Stimulated activated CD4-positive, alpha-beta T cell treated with anti-CD3 and anti-CD28 coated beads, TNF-alpha, amount 100 ng/mL, for 24 hours (primary cell): ENCODE measurements at places on chromosomes 13 and 19.

GRCh38 chr19:7492558-7492957, 3.7 kb upstream of the PEX11G start:
- no peak for DNase-seq

GRCh38 chr13:37927561-37927960, 58.0 kb upstream of the TRPC4 start:
- no peak for DNase-seq

DNA sequence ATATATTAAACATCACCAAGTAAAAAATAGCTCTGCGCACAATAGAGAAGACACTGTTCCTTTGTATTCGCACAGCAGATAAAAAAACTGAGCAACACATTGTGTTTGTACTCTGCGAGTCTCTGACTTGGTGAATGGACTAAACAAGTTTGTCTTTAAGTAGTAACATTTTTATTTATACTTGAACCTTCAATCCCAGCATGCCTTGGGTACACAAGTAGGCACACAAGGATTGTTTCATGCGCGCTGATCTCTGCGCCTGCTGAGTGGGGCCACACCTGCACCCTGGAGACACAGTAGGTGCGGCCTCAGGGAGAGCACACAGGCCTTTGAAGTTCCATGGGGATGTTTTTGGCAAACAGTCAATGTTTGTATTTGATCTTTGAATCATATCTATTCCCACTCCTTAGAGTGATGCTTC, 318.9 kb downstream of the MYO16 start:
- DNase-seq = no peak

GRCh38 chr13:30499338-30499737, 33.6 kb upstream of the HMGB1 start:
- no peak for DNase-seq

- no peak for DNase-seq
Measured at GRCh38 chr13:98710521-98710920, 42.0 kb downstream of the SLC15A1 start.

GRCh38 chr19:778910-779653, 18.2 kb upstream of the PTBP1 start:
- no peak for DNase-seq

DNA sequence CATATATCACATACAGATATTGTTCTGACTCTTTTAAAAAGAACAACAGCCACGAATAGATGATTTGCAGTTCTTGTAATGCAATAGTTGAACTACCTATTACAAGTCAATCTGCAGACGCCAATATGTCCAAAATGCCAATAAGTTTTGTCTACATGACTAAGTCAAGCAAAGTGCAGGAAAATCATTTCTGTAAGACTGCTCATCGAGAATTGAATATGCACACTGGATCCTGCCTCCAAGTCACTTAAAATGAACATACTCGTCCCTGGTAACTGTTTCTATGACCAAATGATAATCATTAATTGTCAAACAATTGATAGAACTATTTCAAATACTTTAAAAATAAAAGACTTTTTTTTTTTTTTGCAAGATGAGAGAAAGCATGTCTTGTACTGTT, 375.6 kb downstream of the ITGBL1 start:
- no peak for DNase-seq

- no peak for DNase-seq
Measured at GRCh38 chr13:110347088-110347487, 40.0 kb downstream of the COL4A2 start.

DNA sequence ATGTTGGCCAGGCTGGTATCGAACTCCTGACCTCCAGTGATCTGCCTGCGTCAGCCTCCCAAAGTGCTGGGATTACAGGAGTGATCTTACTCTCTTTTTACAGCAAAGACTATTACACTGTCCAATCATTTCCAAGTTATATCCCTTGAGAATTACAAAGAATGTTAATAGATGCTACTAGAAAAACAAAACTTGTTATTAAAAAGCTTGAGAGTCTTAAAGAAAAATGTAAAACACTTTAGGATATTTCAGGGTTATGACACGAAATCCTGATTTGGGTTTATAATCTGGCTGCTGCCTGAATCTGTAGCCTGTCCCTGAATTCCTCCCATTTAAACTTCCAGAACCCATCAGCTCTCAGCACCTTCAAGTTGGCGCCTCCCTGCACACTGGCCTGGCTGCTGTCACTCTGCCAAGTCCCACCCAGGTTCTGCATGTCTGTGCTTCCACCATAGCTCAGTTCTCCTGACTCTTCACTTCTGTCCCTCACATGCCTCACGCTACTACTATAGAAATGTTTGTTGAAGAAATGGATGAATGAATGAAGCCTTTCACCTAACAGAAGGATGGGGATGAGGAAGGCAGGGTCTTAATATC, 55.8 kb upstream of the RFXAP start:
- DNase-seq = no peak

DNA sequence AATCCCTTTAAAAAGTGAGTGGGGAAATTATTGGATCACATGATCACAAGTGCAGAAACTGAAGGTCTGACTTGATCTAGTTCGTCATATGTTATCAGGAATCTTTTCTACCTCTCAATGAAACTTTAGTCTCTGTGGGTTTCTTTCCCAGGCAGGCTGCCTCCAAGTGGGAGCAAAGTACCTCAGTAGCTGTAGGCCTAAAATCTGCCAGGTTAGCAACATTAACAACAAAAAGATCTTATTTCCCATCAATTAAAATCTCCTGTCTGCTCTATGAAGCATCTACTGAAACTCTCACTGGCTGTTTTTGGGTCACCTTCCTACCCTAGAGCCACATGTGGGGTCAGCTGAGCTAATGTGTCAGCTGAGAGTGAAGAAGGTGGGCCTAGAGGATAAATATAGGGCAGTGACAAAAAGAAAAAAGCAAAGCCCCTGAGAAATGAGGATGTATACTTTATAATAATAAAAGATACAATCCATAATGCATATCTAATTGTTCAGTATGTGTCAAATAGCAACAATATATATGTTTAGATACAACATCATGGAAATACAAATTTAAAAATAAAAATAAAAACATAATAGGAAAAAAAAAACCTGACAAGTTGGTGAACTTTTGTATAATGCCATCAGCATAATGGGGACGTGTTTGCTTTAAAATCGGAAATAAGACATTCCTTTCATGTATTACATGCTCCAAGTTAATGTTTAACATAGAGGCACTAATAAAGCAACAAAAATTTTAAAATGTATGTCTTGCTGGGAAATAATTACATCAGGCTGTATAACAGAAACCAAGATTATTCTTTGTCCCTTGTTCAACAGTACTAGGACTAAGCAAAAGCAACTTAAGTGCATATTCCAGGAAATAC, 141.1 kb downstream of the GPC5 start:
- DNase-seq = no peak

- no peak for DNase-seq
Measured at GRCh38 chr13:101115762-101116171, 300.5 kb downstream of the NALCN start.

DNA sequence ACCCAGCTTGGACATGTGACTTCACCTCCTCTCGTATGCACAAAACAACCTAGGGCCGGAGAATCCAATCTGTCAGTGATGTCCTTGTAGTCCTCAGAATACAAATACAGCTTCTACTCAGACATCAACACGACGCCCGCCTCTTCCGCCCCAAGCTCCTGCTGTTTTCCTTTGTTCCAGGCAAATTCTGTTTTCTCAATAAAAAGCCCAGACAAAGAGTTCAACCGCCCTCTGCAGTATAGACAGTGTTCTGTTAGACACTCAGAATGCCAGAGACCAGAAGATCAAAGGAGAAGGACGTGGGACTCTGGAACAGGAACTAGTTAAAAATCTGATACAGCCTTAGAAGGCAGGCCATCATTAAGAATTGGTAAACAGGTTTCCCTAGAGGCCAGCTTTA, 42.0 kb upstream of the GGACT start:
- DNase-seq = no peak

DNA sequence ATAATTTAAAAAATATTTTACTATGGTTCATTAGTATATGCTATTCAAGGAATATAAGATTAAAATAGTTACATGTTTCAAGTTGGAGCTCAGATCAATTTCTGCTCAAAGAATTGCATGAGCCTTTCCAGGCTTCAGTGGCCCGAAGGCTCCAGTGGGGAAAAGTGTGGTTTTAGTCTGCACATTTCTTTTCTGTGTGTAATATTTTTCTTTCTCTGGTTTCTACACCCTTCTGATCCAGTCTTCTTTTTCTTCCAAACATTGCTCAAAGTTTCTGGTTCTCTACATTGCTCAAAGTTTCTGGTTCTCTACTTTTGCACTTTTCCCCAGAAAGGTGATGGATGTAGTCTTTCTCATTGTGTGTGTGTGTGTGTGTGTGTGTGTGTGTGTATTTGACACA, 64.7 kb upstream of the OXGR1 start:
- DNase-seq = no peak

- peak; percentile 63 for DNase-seq
Measured at GRCh38 chr19:47813304-47813994, 8.3 kb upstream of the CRX start.

DNA sequence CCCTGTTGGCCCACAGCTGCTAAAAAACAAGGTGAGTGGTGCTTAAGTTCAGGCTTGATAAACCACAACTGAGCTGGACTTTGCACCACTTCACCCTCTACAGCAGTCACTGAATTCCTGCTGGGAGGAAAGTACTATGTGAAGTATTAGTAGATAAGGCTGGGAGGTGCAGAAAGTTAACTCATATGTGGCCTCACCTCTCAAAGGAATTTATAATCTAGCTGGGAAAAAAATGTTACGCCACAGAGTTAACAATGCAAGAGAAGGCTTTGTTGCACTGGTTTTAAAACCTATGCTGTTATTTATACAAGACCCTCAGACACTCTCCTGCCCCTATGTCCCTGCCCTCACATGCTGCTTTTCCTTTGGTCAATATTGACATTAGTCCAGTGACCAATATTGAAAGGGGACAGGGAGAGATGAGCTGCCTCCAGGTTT, 60.9 kb downstream of the LIG4 start:
- DNase-seq = no peak

DNA sequence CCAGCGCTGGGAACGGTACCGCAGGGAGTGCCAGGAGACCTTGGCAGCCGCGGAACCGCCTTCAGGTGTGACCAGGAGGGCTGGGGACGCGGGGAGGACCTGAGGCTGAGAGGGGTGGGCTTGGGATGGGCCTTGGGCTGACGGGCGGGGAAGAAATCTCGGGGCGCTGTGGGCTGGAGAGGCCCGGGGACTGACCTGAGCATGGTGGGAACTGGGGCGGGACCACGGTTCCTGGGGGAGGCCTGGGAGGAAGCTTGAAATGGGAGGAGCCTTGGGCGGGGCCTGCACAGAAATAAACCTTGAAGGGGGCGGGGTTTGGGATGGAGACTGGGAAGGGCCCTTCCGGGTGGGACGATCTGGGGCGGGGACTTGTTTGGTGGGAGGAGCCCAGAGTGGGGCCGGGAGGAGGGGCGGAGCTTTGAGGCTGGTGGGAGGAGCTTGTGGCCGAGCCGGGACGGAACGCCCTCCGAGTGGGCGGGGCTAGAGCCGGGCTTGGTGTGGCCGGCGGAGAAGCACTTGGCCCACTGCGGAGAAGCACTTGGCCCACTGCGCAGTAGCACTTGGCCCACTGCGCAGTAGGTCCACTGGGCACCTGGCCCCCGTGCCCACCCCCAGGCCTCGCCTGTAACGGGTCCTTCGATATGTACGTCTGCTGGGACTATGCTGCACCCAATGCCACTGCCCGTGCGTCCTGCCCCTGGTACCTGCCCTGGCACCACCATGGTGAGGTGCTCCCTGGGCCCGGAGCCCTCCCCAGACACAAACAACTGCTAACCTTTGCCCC, 2.8 kb downstream of the GIPR start:
- no peak for DNase-seq

DNA sequence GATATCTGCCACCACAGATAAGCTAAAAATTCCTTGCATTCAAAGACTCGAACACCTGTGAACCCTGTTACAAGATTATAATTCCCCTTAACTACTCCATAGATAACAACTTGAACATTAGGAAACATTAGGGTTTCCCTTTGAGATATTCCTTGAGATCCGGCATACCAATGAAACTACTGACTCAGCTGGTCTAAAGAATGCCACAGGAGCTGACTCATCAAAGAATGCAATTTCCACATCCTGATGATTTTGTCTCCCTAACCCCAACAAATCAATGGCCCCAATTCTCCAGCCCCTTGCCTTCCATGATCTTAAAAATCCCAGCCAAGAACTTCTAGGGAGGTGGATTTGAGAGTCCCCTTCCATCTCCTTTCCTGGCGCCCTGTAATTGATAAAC, 35.6 kb upstream of the ZNF599 start:
- no peak for DNase-seq

- DNase-seq = no peak
Measured at GRCh38 chr13:105847527-105848291, 687.8 kb downstream of the EFNB2 start.

GRCh38 chr19:3687774-3688706, 12.2 kb downstream of the PIP5K1C start:
- DNase-seq = no peak

DNA sequence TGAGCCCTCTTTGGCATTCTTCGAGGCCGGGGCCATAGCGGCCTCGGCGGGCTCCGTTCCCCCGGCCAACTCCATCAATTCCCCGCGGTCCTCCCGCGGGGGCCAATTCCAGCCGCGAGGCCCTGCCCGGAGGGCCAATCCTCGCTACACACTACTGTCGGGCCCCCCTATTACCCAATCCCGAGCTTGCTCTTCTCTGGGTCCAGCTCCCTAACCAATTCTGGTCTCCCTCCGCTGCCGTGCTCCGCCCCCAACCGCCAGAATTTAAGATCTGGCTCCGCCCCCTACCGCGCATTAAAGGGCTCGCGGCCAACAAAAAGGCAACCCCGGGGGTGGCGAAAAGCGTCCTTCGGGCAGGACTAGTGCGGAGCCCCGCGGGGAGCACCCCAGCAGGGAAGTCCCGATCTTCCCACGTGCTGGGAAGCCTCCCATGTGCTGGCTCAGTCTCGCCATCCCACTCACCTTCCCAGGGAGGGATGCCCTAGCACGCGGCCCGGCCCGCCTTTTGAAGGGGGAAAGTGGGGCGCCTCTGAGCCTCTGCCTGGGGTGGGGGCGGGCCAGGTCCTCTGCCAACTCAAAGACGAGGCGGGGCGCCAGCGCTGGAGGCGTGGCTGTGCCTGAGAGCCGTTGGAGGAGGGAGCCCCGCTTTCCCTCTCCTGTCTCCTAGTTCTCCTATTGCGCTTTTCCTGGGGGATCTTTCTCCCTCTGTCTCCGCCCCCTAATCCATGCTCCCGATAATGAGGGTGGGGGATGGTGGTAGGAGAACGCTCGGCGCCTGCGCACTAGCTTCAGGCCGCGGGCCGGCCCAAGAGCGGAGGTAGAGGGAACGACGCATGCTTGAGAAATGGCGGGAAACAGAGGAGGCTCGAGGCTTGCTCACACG, 3.5 kb downstream of the LIPE start:
- peak; percentile 91 for DNase-seq
